ENCODE measurements at places on chromosomes 1 and 21.

- no peak for DNase-seq
These were observed 11.3 kb upstream of the TNFRSF25 start for GRCh38 chr1:6477039-6477820.

- no peak for DNase-seq
These were observed 72.4 kb downstream of the ATP5PO start for GRCh38 chr21:33843216-33843615.

DNA sequence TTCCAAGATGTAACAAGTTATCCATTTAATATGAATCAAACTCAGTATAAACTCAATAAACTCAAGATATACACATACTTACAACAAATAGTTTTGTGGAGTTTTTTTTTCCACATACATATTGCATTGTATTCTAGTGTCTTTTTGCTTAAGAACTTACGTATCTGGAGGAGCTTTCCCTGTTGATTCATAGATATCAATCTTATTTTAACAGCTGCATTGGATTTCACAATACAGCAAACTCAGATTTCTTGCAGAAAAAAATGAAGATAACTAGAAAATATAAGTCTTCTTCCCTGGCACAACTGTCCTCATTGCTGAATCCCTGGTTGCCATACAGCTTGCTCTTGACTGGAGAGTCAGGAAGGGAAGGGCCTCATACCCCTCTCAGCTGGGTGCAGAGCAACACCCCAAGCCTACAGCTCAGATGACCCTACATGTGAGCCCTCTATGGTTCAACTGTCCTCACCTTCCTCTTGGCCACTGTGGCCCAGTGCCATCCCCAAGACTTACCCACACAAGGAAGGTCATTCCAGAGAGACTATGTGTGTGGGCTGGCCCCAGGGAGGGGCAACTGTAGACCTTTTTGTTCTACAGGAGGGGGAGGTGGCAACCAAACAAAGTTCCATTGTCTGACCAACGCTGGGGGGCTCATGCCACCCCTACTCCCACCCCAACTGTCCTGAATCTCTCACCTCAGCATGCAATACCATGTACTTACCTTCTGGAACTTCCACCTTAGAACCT, 1.7 kb downstream of the MPZ start:
- DNase-seq: no peak

- DNase-seq: no peak
These were observed 40.0 kb upstream of the PTPRC start for GRCh38 chr1:198598796-198599321.

GRCh38 chr1:44559330-44559729, 115.0 kb downstream of the TMEM53 start:
- DNase-seq: no peak

GRCh38 chr21:15127437-15127836, 62.6 kb upstream of the NRIP1 start:
- DNase-seq: no peak

- no peak for DNase-seq
These were observed 89.8 kb upstream of the TMPRSS15 start for GRCh38 chr21:18493422-18493821.

GRCh38 chr1:44545961-44546360, 128.3 kb downstream of the TMEM53 start:
- DNase-seq: no peak

- DNase-seq: no peak
These were observed 59.6 kb downstream of the KCNAB2 start for GRCh38 chr1:6105218-6105679.

DNA sequence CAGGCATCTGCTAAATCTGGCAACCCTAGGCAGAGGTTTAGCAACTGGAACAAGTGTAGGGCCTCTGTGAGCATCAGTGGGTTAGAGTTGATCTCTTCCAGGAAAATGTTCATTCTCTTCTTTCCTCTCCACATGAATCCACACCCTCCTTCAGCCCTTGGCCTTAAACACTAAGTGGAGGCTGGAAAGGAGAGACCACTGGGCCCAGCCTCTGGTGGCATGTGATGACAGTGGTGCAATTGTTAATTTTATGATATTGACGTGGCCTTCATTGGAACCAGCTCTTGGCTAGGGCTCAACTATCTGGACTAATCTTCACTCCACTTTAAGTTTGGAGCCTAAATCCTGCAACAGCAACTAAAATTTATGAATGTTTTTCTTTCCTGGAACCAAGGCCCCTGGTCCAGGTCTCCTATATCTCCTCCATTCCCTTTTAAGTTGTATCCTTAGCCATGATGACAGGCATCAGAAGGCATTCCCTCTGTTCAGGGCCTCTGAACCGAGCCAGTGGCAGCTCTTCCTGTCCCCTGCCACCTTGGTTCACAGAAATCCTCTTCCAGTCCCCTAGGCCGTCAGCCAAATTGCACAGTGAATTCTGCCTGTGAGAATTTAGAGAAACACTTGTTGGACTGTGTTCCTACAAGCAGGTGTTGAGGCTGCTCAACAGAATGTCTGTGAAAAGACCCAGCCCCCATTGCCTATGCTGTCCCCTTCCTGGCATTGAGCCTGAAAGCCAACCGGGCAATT, 132.2 kb downstream of the PSMG1 start:
- no peak for DNase-seq

- no peak for DNase-seq
These were observed 49.1 kb downstream of the CAPN2 start for GRCh38 chr1:223761411-223761810.

DNA sequence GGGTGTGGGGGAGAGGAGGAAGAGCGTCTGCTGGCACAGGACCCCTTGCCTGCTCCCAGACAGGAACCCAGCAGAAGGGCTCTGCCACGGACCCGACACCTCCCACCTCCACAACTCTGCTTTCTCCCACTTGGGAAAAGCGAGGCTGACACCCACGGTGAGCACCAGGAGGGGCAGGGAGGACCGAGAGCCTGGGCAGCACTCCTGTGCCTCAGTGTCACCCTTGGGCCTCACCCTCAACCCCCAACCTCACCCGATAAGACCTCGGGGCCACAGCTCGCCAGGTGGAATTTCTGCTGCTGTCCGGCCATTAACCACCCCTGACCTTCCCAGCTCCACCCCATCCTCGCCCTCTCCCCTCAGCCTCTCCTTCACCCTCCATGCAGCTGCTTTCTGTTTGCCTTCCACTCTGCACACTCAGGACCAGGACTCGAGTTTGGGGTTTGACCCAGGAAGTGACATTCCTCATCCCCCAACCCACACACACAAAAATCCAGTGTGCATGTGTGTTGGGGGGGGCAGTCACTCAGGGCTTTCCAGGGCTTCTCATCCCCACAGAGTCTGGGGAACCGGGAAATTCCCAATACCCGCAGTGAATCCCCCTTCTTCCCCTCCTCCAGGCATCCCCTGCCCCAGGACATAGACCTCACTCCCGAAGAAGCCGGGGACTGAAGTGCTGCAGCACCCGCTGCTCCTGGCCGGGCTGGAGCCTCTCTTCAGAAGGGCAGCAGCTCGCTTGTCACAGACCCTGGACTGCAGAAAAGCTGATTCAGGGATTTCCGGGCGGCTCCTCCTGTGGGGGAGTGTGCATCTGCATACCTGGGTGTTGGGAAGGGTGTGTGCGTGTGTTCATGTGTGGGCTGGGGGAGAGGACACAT, 65.8 kb downstream of the SYT2 start:
- DNase-seq: no peak

- DNase-seq: no peak
These were observed 53.5 kb upstream of the TRAPPC10 start for GRCh38 chr21:43958364-43959158.

GRCh38 chr21:45383111-45383614, 21.8 kb upstream of the COL18A1 start:
- no peak for DNase-seq

DNA sequence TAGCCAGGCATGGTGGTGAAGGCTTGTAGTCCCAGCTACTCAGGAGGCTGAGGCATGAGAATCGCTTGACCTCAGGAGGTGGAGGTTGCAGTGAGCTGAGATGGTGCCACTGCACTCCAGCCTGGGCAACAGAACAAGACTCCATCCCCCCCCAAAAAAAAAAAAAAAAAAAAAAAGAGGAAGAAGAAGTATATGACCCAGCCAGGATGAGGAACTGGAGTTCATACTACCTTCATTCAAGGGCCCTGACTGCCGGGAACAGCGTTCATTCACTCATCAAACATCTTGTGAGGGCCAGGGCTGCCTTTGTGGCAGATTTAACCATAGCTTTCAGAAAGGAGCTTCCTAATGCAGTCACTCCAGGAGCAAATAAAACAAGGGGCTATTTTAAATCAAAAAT, 127.6 kb downstream of the MRPS6 start:
- DNase-seq: no peak

Data from stimulated activated CD4-positive, alpha-beta T cell treated with anti-CD3 and anti-CD28 coated beads, TNF-alpha, amount 100 ng/mL, for 1 hour (primary cell).